GM03348 (cell line): ENCODE measurements at places on chromosomes 11 and 22.

- DNase-seq: no peak
Observed at GRCh38 chr11:68682531-68682961, 1.8 kb upstream of the GAL start.

DNA sequence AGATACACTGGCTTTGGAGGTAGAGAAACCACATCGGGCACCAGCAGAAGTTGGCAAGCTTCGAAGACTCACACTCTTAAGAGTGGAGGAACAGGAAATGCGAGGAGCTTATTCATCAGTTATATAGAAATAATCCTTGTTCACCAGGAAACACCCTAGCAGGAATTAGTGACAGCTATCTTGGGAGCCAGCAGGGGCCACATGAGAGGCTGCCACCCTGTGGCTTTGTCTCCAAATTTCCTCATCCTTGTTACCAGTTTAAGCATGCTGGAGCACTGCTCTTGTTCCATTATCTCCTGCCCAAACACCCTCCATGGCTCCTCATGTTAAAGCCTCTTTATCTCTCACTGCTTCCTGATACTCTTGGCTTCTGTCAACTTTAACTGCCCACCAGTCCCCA, 131.0 kb downstream of the PLEKHA7 start:
- no peak for DNase-seq

- no peak for DNase-seq
Observed at GRCh38 chr11:112748713-112749543, 212.3 kb upstream of the NCAM1 start.

DNA sequence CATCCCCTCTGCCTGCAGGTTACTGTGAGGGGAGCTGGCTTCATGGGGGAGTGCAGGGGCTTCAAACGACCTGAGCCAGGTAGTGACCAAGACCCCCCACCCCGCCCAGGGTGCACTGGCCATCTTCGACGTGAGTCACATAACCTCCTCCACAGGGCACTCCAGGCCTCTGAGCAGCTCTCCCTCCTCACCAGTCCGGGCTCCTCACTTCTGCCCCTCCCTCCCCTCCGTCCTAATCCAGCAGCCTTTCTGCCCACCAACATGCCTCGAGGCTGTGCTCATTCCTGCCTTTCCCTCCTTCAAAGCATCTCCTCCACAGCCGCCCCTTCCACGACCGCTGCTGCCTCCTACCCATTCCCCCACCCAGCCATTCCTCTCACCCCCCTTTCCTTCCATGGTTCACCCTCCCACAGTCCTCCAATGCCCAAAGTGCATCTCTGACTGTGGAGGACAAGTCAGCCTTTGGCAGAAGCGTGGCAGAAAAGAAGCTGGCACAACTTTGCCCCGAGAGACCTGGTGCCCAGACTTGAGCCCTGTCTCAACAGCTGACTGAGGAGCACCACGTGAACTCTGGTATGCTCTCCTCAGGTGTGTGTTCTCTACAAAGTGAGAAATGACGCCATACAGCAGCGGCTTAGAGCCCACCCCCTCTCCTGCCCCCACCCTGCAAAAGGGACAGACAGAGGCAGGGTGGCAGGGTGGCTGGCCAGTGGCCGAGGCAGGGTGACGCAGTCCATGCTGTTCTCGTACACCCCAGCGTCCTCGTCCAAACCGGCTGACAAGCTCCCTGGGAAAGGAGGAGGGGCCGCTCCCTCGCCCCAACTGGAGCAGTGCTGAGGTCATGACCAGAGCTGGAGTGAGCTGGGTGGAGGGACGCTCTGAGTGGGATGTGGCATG, 30.4 kb downstream of the OPCML start:
- no peak for DNase-seq

DNA sequence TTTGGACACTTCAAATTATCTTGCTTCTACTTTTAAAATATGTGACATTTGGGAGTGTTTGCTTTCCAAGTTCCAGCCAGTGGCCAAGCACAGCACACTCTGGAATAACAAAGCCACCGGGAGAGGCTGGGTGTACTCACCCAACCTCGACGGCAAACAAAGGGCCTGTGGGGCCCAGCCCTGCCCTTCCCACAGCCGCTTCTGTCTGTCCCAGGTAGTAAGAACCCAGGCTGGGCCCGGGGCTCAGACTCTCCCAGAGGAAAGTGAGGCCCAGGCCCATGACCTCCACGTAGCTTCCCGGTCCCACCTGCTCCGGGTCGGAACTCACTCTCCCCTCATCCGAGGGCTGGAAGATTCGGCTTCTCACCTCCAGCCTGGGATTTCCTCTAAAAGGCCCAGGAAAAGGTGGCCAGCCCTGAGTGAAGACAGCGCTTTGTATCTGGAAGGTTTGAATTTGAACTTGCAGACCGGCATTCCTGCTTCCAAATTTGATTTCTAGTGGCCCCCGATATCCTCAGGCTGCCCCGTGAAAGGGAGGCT, 93.5 kb downstream of the CELSR1 start:
- DNase-seq: no peak

- DNase-seq: no peak
Observed at GRCh38 chr11:81092522-81092921, 1641.1 kb downstream of the FAM181B start.

- no peak for DNase-seq
Observed at GRCh38 chr11:34790620-34791019, 125.6 kb downstream of the APIP start.

DNA sequence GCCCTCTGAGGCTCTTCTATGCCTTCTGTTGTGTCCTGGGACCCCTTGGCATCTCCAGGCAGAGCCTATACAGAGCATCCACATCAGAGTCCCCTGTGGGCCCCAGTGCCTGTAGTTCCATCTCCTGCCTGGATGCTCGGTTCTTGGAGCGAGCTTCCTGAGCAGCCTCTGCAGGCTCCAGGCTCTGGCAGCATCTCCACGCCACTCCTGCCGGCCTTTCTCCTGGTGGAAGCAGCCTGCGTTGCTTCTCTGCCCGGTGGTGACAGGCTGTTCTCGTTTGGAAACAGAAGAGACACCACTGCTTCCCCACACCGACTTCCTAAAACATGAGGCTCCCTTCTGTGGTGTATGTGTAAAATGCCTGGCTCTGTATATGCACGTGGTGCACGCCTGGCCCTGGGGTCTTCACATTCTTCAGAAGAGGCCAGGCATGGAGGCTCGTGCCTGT, 52.8 kb downstream of the BCR start:
- DNase-seq: no peak

- DNase-seq: no peak
Observed at GRCh38 chr11:75523811-75524664, 1.7 kb downstream of the GDPD5 start.

DNA sequence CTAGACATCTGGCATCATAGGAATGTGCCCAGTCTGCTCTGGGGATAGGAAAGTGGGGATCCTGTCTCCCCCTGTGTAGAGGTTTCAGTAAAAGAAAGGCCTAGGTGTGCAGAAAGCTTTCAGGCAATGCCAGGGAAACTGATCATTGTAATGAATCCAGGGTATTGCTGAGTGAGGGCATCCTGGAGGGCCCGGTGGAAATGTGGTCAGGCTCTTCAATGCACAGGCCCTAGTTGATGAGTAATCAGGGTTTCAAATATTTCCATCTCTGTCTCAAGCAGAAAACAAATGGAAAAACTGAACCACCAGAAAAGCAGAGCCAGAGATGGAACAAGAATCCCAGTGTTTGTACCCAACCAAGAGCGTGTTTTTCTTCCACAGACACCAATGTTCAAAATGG, 2.0 kb downstream of the CD3E start:
- DNase-seq: no peak

- no peak for DNase-seq
Observed at GRCh38 chr11:19871531-19871930, 158.9 kb downstream of the NAV2 start.

DNA sequence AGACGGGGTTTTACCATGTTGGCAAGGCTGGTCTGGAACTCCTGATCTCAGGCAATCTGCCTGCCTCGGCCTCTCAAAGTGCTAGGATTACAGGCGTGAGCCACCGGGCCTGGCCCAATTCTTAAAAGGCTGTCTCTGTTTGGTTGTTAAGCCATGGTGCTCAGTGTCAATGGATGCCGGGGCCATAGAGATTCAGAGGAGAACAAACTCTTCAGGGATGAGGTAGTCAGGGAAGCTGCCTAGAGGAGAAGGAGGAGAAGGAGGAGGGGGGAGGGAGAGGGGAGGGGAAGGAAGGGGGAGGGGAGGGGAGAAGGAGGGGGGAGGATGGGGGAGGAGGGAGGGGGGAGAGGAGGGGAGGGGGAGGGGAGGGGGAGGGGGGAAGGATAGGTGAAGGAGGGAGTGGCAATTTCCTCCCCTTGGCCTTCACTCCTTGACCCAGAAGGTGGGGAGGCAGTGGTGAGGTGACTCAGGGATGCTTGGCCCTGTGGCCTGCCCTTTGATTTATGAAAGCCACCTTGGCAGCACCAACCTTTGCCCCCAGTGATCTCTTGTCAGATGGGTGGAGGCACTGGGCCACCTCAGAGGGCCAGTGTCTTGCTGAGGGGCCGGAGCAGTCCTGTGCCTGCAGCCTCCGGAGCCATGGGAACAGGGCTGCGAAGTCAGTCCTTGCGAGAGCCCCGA, at the start of gene C11orf86:
Gene C11orf86 (plus strand): TSS at position 581 of the 681 bp plus-strand sequence. CDS start 59 bp downstream, at position 640.
- no peak for DNase-seq

DNA sequence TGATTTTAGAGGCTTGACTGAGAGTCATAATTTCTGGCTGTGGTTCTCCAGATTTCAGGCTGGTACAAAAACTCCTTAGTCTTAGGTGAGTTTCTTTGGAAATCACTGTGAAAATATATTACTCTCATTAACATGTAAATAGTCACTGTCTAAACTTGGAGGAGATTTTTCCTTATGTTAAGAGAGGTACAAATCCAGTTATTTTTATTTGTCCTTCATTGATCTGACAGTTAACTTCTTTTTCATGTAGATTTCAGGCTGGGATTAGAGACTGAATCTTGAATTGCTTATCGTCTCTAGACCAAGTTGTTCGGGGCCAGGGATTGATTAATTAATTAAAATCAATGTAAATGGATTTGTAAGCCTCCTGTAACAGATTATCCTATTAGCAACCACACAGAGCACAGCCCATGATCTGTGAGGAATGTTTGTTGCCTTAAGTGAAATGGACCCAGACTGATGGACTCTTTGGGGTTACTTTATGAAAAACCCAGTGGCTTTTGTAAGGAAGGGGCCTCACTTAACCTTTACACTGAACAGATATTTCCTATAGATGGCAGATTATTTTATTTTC, 21.1 kb downstream of the TEAD1 start:
- no peak for DNase-seq

DNA sequence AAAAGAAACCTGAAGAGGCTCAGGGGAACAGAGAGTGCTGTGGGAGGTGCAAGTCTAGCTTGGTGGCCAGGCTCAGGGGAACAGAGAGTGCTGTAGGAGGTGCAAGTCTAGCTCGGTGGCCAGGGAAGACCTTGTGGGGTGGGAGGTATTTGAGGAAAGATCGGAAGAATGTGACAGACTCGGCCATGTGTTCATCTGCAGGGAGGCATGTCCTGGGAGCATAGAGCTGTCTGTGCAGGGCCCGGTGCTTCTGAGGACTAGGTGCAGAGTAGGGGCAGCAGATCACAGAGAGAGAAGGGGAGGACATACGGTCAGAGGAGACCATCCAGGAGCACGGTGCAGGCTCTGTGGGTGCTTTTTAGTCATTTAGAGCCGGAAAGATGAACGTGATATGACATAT, 10.8 kb downstream of the IFITM10 start:
- no peak for DNase-seq

DNA sequence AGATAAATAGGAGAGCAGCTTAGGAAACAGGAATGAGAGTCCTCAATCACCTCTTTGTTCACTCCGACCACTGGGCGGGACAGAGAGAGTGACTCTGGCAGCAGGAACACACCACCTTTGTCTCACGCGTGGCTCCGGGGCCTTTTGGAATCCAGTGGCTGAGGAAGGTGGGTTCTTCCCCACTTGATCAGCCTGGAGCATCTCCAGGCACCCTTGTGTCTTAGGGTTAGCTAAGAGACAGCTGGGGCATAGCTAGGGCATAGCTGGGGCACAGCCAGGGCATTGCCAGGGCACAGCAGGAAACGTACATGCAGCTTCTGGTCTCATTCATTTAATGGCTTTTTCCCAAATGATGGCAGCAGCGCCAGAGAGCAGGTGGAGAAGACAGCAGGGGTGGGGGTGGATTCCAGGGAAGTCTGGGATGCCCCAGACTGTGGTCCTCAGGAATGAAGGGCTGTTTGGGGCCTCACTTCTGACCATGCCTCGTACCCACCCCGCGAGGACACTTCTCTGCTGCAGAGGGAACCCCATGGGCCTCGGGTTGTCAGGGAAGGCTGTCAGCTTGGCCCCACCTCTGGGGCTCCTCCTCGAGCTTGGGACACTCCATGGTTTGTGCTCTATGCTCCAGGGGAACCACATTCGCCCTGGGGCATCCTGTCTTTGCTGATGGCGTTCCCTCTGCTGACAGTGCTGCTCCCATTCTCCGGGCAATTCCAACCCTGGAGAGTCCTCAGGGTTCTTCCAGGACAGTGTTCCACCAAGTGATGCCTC, 30.4 kb upstream of the SHANK2 start:
- no peak for DNase-seq
